AG08396 (cell line): ENCODE measurements at places on chromosomes 2 and 18.

- no peak for DNase-seq
These were observed 68.7 kb downstream of the FSIP2 start for GRCh38 chr2:185807351-185807750.

GRCh38 chr2:201938156-201938775 is 95.4 kb upstream of the FZD7 start:
- no peak for DNase-seq

GRCh38 chr2:37653805-37654378 is 17.6 kb downstream of the CDC42EP3 start:
- no peak for DNase-seq

- no peak for DNase-seq
These were observed 2.1 kb downstream of the TFCP2L1 start for GRCh38 chr2:121282800-121283385.

DNA sequence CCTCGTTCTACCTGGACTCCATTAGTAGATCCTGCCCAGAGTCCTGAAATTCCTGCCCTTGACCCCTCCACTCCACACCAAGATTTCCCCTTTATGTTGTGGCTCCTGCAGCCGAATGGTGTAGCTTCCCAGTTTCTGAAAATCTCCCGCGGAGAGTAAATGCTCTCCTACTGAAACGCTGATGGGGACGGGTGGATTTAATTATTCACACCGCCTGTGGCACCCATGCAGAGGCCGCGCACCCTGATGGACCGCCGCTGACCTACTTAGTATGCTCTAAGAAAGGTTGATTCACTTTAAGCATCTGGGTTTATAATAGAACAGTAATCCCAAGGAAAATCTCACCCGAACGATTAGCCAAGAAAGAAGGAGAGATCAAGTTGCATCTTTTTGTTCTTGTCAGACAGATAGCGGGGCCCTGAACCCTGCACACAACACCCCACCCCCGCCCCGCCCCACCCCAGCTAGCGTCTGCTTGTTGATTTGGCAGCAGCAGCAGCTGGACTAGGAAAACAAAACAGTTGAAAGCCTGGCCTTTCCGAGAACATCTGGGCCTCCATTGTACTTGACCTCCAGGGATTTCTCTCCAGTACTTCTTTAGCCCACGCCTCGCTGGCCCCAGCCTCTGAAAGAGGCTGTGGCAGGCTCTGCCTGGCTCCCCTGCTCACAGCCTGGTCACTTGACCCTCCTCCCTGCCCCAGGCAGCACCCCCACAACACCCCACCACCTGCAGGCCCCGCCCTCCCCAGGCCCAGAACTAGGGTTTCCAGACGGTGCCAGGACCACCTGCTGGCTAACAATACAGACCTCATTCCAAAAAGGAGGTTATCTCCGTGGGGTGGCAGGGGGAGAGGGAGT is 53.6 kb downstream of the DPYSL5 start:
- no peak for DNase-seq

GRCh38 chr2:144515099-144515695 is 4.7 kb downstream of the ZEB2 start:
- DNase-seq = no peak

DNA sequence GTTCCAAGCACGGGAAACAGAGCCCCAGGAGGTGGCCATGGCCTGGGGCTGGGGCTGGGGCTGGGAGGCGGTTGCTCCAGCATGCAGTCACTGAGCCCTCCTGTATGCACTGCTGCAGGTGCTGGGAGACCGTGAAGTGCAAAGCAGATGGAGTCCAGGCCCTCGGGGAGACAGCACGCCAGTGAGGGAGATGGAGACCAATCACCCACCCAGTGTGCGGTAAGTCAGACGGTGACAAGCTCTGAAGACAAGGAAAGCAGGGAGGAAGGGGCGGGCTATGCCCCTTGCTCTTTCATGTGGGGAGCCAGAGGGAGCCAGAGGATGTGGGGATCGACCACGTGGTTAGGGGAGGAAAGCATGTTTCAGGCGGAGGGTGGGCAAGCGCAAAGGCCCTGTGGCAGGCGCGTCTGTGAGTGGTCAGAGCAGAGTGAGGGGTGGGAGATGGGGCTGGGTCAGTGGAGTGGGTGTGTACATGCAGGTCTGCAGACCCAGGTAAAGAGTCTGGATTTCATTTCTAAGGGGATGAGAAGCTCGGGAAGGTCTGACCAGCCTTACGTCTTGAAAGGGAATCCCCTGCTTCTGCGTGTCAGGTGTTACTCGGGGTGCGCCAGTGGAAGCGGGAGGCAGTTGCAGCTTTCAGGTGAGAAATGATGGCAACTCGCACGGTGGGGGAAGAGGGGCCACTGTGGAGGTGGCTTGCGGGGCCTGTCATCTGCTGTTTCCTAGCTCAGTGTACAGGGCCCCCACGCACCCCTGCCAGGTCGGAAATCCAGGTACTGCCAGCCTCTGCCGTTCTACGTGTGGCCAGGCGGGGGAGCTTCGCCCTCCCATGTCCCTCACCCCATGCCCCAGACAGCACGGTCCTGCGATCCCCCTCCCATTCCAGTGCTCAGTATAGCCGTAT is 19.4 kb downstream of the RRM2 start:
- DNase-seq = no peak

- DNase-seq = no peak
These were observed 63.1 kb upstream of the MGAT5 start for GRCh38 chr2:134190807-134191203.

DNA sequence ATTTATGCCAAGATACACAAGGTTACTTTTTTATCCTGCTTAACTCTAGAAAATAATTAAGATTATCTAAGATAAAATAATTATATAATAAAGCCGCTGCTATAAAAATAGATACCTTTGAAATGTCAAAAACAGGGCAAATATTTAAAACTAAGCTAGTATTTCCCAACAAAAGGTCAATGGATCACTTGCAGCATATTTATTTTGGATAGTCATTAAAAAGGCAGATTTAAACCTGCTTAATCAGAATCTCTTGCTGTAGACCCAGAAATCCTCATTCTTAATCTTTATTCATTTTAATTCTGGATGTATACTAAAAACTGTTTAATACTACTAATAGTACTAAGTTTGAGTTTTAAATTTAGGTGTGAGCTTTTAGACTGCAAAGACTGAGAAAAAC is 139.0 kb upstream of the CWC22 start:
- DNase-seq = no peak

GRCh38 chr2:71358931-71359671 is 27.5 kb downstream of the ZNF638 start:
- DNase-seq = peak; percentile 7

GRCh38 chr2:47226132-47226922 is 71.2 kb upstream of the STPG4 start:
- no peak for DNase-seq

- no peak for DNase-seq
These were observed 68.5 kb upstream of the STK17B start for GRCh38 chr2:196239622-196240587.

GRCh38 chr2:217625557-217626169 is 377.1 kb downstream of the TNS1 start:
- DNase-seq = peak; percentile 13
